HFF-Myc (cell line): ENCODE measurements at places on chromosomes 5 and 9.

DNA sequence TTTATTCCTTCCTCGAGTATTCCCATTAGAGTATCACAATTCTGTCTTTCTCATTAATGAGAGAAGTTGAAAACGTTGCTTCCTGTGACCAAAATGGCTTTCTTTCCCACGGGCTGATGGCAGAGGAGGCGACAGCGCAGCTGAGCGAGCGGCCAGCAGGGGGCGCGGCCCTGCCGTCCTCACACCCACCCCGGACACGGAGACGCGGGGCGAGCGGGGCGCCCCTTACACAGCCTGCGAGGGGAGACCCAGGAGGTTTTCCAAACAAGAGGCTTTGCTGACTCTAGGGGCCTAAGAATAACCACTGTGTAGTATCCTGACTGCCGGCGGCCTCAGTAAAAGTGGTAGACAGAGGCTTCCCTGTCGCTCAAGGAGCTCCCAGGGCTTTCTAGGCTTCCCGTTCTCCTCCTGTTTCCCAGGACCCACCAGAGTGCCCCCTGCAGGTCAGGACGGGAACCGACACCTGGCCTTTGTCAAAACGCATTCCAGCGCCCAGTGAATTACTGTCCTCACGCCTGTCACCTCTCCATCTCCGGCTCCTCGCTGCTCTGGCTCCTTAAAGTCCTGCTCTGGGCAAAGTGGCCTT, 27.3 kb upstream of the FGF1 start:
- DNase-seq, result peak; percentile 60

GRCh38 chr9:94613003-94613402, 19.4 kb upstream of the FBP2 start:
- no peak for DNase-seq

DNA sequence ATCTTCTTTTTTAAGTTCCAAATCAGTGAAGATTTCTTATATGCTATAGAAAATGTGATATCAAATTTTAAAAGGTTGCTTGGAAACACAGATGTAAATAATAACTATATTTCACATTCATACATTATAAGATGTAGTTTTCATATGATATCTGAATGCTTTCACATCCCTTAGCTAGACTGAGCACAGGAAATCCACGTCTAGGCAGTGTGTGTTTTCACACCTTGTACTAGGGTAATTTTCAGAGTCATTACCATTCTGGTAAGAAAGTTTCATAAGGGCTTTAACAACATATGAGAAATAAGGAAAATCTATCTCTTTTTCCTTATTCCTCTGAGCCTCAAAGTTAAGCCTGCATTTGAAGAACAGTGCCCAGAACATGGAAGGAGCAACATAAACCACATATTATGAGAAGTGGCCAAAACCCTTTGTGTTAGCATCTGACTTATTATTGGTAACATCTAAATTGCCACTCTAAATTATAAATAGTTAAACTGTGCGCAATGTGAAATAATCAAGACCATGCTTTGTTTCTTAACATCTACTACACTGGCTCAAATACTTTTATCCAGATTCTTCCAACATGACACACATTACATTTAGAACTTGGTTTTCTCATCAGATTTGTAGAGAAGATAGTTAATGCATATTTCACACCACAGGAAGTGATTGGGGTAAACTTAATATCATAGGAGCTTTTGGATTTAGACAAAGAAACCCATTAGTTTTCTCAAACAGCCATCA, 113.3 kb downstream of the PPP2R2B start:
- no peak for DNase-seq

GRCh38 chr5:103561685-103562452, 720 bp downstream of the NUDT12 start:
- no peak for DNase-seq

DNA sequence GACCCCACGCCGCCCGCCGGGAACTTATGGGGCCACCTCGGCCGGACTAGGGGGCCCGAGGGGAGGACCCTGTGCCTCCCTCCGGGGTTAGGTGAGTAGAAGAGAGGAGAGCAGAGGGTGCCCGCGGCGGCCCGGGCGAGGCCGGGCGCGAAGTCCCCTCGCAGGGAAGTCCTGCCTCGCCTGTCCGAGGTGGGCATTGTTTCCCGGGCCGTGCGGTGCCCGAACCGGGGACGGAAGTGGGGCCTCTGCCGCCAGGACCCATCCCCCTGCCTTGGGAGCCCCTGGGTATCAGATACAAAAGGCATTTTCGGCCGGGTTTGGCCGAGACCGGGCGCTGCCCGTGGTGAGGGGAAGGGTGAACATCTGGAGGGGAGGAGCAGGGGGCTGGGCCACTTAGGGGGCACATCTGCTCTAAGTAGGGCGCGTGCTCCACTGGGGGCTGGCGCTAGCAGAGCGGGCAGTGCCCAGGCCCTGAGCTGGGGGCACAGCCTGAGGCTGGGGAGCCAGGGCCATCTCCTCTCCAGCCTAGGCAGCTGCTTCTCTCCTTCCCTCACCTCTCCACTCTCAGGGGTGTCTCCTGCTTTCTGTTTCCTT, 48.2 kb downstream of the DAB2IP start:
- DNase-seq, result no peak

DNA sequence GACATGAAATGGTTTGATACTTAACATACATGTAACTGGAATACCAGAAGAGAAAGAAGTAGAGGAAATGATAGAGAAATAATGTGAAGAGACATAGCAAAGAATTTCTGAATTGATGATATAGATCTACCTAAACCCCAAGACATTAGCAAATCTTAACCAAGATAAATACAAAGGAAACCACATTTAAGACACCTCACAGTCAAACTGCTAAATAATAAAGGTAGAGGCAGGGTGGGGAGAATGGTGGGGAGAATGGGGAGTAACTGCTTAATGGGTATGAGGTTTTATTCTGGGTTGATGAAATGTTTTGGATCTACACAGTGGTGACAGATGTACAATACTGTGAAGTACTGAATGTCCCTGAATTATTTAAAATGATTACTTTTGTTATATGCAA, 17.5 kb downstream of the CARNMT1 start:
- DNase-seq, result no peak

DNA sequence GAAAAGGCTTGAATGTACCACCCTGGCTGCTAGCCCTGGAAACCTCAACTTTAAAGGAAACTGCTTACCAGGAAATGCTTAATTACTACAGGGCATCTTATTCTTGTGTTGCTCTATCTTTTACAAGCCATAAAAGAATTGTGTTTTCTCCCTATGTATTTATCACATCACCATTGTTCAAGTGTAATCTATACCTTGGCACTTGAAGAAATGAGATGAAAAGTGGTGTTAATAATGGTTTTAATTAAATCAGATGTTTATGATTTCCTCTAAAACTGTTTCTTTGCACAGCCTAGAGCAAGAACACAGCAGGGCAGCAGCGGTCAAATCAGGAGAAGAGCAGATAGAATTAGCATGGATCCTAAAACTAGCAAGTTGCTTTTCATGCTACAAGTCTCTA, 131.8 kb upstream of the RGMB start:
- DNase-seq, result no peak

DNA sequence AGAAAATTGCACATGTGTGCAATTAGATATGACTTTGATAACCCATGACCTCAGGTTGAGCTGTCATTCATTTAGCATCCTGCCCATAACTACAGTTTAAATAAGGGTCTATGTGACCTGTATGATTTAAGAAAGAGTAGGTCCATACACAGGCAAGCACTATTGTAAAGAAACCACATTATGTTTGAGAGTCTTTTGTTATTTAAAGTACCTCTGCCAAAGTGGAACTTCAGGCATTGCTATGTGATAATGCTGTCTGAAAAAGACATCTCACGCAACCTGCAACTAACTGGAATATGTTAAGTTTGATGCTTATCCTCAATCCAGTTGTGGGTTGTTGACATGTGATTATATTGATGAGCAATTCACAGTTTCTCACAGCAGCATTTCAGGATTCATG, 317.0 kb downstream of the TMEM161B start:
- no peak for DNase-seq

DNA sequence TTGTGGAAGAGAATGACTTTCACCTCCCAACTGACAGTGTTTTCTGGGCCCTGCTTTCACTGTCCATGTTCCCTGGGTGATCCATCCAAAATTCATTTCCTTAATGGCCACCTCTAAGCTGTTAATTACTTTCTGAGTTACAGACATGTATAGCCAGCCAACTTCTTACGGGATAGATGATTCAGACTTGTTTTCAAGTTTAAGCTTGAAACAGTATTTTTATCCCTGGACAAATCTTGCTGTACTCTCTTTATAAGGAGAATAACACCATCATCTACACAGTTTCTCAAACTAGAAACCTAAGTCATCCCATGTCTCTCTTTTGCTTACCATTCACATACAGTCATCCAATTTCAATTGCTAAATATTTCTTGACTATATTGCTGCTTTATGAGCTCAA, 6.9 kb downstream of the FAM174A start:
- DNase-seq, result no peak
